ENCODE measurements at places on chromosomes 6 and 20.

DNA sequence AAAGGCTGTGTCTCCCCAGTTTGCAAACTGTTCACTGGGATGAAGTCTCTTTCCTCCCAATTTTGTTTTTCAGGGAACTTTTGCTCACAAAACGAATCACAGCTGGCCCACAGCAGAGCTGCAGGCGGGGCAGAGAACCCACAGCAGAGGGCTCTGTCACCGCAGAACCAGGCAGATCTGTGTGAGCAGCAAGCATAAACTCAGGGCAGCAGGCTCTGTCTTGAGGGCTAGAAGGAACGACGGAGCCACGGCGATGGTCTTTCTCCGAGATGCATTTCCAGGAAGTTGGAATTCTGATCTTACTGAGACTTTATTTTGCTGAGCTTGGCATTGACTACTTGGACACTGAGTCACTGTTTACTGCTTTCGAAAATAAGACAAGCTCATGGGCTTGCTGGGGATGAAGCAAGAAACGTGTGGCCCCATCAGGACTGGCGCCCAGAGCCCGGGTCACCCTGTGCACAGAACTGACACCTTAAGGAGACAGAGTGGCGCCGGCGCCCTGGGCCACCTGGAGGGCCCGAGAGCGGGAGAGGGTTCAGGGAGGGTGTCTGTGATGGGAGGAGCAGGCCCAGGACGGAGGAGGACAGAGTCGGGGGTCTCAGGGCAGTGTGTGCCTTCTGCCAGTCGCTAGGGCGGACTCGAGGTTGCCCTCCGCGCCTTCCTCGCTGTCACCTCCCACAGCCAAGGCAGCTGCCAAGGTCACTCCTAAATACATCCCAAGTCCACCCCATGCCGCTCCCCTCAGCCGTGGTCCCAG, 106.3 kb upstream of the NXT1 start:
- no peak for DNase-seq

DNA sequence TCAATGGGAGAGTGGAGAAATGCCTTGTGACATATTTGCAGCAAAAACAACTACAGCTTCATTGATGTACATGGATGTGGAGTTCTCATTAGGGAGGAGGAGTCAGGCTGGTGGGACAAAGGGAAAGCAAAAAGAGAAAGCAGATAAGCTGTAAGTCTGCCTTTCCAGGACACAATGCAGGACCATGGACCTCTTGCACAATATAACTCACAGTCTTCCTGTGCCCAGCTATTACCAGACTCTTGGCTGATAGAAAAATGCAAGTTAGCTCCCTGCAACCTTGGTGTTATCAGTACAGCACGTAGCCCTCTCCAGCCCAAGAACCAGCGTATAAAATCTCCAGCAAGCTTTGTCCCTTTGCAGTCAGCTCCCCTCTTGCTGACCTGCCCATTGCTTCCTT, 232.3 kb downstream of the NFATC2 start:
- DNase-seq, result no peak

DNA sequence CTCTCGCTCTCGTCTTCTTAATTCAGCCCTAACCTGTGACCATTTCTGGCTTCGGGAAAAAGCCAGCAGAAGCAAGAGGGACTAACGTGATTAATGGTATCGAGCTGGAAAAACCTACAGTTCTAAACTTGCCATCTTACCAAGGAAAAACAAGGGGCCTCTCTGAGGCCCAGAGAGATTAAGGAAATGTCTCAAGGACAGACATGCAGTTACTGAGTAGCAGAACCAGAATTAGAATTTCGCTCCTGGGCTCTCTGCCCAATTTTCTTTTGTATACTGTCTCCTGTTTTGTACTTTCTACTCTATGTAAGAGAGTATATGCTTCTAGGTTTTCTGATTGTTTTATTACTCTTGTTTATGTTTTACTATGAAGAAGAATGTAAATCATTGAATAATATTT, 67.8 kb upstream of the LTV1 start:
- DNase-seq, result no peak

- DNase-seq, result no peak
These were observed 274.8 kb upstream of the EXOC2 start for GRCh38 chr6:967701-968100.

- DNase-seq, result peak; percentile 12
These were observed 11.7 kb upstream of the MAPK13 start for GRCh38 chr6:36118550-36119107.

- DNase-seq, result no peak
These were observed 6.9 kb downstream of the NT5E start for GRCh38 chr6:85456782-85457181.

DNA sequence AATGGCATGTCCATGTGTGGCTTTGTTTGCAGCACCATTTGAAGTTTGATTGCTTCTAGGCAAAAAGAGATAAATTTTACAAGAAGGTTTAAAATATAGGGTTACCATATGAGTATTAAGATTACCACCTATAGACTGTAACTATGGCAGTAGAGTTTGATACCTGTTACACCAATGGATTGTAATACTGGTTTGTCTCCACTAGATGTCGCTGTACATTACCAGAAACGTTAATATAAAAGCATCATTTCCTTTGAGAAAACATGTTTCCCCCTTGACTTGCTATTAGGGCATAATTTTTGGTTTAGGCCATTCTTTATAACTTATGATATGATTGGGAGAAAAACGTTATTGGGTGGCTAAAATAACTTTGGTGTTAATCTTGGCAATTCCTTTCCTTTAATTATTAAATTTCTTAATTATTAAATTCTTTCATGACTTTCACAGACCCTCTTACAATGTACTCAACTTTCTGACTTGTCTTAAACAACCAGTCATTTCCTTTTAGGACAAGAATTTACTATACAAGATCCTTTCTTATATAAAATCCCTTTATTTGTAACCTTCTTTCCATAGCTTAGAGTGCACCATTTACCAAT, 42.8 kb downstream of the HLA-DPB1 start:
- DNase-seq, result peak; percentile 59

DNA sequence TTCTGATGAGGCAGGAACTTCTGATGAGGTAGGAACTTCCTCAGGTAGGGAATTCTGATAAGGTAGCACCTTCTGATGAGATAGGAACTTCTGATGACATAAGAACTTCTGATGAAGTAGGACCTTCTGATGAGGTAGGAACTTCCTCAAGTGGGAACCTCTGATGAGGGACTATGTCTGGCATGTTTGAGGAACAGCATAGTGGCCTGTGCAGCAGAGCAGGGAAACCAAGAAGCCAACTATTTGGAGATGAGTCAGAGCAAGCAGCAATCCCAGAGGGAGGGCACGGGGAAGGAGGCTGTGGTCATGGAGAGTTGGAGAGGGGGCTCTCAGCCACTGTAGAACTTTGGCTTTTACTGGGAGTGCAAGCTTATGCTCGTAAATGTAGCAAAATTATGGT, 132.4 kb downstream of the CFAP61 start:
- peak; percentile 21 for DNase-seq

- no peak for DNase-seq
These were observed 216.8 kb downstream of the TMEM242 start for GRCh38 chr6:157106487-157106886.

DNA sequence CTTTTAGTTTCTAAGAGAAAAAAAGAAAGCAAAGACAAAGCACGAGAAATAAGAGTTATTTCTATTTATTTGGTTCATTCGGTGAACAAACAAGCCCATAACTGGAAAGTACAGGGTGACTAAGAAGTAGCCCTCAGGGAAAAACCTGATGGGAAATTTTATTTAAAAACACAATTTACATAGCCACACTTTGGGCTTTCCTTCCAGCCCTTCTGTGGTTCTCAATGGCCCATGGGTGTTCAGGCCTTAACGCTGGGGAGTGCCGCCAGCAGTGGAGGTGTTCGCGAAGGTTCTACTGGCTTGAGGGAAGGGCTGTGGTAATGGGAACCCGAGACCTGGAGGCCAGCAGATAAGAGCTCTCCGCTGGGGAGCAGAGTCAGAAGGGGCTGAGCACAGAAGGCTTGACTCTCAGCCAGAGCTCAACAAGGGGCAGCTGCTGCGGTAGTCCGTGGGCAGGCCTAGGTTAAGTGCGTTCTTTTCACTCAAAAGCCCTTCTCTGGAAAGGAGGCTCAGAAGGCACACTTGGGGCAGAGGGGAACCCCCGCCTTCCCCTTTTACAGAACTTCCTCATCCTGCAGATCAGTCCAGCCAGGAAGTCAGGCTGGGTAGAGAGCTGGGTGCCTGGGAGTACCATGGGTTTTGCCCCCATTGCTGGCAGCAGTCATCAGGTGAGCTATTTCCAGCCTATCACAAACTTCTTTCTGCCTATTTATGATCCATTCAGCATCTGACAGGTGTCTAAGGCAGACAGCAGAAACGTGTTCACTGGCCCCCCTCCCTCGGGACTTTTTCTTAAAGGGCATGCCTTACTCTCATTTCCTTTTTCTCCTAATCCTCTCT, 8.8 kb upstream of the CD83 start:
- DNase-seq, result peak; percentile 94

DNA sequence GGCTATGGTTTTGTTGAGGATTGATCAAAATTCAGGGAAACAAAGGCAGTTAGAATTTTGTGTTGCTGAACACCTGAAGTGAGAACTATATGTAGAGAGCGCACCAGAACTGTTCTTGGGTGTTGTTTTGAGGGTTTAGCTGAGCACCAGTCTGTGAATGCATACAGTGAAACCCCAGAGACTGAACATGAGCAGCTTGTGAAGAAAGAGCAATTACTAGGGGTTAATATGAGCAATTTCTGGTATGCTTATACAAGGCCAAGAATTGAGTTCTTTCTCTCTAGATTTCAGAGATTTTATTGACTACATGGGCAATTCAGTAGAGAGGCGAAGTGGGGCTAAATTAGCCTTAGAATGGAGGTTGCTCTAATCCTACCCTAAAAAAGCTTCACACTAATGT, 93.9 kb downstream of the CD2AP start:
- DNase-seq, result no peak

DNA sequence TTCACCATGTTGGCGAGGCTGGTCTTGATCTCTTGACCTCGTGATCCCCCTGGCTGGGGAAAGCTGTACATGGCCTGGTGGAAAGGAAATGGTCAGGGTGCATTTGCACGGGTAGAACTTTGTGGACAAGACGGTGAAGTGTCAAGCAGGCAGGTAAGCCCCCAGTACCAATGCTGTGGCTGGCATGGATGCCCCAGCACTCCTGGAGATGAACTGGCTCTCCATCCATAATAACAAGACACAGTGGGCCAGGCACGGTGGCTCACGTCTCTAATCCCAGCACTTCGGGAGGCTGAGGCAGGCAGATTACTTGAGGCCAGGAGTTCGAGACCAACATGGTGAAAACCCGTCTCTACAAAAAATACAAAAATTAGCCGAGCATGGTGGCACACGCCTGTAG, 37.3 kb upstream of the TMEM181 start:
- DNase-seq, result no peak

GRCh38 chr20:5030348-5031205, 29.3 kb upstream of the SLC23A2 start:
- peak; percentile 72 for DNase-seq

DNA sequence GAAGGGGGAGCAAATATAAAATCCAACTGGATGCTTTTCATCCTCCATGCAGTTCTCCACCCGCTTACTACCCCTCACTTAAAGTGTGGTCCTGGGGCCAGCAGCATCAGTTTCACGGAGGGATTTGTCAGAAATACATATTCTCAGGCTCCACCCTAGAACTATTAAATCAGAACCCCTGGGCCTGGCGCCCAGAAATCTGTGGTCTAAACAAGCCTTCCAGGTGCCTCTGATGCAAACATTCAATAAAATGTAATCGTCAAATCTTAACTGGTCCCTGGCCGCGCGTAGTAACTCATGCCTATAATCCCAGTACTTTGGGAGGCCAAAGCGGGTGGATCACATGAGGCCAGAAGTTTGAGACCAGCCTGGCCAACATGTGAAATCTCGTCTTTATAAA, 47.7 kb downstream of the ATXN1 start:
- no peak for DNase-seq

- peak; percentile 71 for DNase-seq
These were observed 208.3 kb downstream of the LY86 start for GRCh38 chr6:6796818-6797217.

DNA sequence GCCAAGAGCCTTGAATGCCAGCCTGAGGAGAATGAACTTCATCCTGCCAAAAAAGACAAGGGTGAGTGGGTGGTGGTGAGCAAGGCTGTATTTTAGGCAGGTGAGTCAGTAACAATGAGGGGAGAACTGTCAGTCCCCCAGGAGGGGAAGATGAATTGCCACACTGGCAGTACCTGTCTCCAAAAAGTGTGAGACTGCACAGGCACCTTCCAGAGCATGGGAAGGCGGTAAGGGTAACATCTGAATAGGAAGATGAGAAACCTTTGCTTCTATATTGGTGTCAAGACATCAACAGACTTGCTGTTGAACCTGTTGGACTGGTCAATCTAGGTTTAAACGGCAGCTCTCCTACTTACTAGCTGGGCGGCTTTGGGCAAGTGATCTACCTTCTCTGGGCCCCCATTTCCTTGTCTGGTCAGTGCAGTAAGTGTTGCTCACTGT, 30.9 kb downstream of the STK35 start:
- DNase-seq, result no peak

DNA sequence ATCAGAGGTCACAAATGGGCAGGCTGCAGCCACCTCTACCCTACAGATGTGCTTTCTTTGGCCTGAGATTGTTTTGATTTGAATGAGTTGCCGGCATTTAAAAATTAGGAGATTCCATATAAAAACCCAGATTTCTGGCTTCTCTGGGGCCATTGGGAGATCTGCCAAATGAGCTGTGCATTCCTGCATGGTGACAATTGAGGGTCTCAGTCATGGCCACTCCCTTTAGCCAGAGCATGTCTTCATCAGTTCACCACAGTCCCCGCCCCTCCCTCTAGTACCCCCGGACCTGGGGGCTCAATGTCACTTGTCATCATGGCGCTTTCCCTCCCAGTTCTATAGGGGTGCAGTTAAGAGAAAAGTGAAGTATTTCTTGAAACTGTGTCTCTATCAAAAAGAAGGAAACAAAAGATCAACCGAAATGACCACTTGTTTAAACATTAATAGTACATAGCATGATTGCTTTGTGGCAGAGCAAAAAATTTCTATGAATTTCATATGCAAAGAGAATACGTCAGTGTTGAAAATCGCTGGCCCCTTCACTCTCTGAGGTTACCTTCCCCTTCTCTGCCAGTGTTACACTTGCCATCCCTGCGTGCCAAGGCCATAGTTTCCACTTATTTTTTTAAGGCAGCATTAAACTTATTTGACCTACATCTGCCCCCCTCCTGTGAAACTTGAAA, 21.1 kb downstream of the EYA2 start:
- DNase-seq, result no peak

GRCh38 chr6:1787894-1788293, 178.2 kb downstream of the FOXC1 start:
- no peak for DNase-seq

DNA sequence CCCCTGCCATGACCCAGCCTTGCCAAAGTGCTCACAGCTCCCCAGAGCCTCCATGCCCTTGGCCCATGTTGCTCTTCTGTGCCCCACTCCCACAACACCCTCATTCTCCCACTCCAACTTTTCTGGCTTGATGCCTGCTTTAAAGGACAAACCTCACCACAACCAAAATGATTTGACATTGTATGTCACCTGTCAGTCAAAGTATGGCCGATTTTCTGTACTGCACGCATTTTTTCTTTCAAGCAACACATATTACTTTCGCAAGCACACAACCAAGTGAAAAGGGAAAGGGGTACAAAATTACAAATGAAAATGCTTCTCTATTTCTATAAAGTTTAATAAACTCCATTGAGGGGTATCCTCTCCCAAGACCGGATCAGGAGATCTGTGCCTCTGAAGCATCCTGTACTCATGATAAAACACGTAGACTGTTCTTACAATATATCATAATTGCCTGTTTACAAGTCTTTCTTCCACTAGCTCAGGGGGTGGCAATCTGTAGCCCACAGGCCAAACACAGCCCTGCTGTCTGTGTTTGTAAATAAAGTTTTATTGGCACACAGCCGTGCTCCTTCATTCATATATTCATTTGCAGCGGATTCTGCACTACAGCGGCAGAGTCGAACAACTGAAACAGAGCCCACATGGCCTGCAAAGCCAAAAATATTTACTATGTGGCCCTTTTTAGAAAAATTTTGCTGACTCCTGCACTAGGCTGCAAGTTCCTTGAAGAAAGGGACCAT, 32.5 kb downstream of the SLC22A23 start:
- DNase-seq, result no peak

Data from MV-4-11 (cell line).